ENCODE measurements at places on chromosomes 6 and 20. TPM values are rescaled to one million over a fixed set of nuclear protein-coding genes. Genes with fewer than 3 reads are reported as not detected.

Gene LY86
- 3.6 TPM for polyA plus RNA-seq

Gene VIP
- polyA plus RNA-seq = 0.27 TPM

Gene PBOV1
- polyA plus RNA-seq = not detected

Gene HLA-DRB5
- polyA plus RNA-seq = 2.6 TPM

Gene ADGRB3
- 6.2 TPM for polyA plus RNA-seq

Gene TRIM15
- polyA plus RNA-seq = not detected

Gene COL21A1
- 1.0 TPM for polyA plus RNA-seq

Gene TEAD3
- 8.9 TPM for polyA plus RNA-seq

Gene FABP7
- 31.2 TPM for polyA plus RNA-seq

Gene PI16
- 9.0 TPM for polyA plus RNA-seq

Gene SALL4
- not detected for polyA plus RNA-seq

Gene GPR63
- 0.73 TPM for polyA plus RNA-seq

Gene ADAM33
- 0.42 TPM for polyA plus RNA-seq

Gene DACT2
- 4.6 TPM for polyA plus RNA-seq

Gene OXT
- polyA plus RNA-seq = not detected

Gene CSTF1
- 27.0 TPM for polyA plus RNA-seq

Gene CST11
- polyA plus RNA-seq = not detected

Gene CD40
- 3.3 TPM for polyA plus RNA-seq
